CD4-positive, alpha-beta T cell treated with Interleukin-6 at 100 ng/mL for 8 hours (primary cell): ENCODE measurements at places on chromosomes 11 and 22.
A peak's percentile ranks its signal among the peaks of the same experiment; 100 is the strongest.

- DNase-seq: no peak
These were observed 2.9 kb downstream of the AMBRA1 start for GRCh38 chr11:46590740-46591605.

- no peak for DNase-seq
These were observed 10.7 kb upstream of the IL18BP start for GRCh38 chr11:71988050-71988449.

DNA sequence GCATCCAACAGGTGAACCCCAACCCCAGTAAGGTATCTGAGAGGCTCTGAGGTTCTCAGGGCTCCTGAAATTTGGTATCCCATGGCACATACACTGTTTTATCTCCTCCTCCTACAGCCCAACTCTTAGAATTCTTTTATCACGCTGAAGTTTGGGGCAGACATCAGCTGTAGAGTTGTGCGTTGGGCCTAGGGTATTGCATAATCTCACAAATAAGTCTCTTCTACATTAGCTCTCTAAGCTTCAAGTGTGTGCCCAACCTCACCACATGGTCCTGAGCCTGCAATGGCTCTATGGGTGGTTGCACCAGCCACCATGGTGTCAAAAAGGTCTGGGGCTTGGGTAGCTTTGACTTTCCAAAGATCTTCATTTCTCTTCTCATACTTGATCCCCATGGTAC lies 603.0 kb downstream of the BUD13 start:
- DNase-seq: no peak

GRCh38 chr11:125228993-125229392 lies 64.4 kb downstream of the PKNOX2 start:
- no peak for DNase-seq

- no peak for DNase-seq
These were observed 13.2 kb downstream of the ZNRF3 start for GRCh38 chr22:28896611-28897010.

DNA sequence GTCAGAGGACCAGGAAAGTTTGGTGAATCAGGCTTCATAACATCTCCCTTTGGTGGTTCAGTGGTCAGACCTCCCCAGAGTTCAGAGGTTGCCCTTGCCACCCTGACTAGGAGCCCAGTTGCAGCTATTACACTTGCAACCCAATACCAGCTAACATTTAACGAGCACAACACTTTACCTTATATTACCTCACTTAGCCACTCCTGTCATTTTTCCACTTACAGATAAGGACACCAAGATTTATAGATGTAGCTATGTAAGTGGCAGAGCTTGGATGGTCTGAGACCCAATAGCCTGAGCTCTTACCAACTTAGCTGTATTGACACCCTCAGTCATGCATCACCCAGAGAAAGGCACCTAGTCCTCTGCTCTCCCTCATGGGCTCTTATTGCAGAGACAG lies 234.7 kb downstream of the INSC start:
- no peak for DNase-seq

DNA sequence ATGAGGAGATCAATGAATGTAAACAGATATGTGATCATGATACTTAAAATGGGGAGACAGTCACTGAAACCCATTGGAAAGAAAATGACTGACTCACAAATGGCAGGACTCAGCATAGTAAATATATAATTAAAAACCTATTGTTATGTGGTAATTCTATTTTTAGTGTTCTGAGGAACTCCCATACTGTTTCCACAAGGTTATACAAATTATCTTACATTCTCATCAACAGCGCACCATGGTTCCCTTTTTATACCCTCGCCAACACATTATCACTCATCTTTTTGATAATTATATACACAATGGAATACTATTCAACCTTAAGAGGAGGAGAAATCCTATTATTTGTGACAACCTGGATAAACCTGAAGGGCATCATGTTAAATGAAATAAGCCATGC lies 17.1 kb downstream of the OR5B21 start:
- DNase-seq: no peak

- DNase-seq: no peak
These were observed 110.6 kb downstream of the NECTIN1 start for GRCh38 chr11:119618208-119618909.

GRCh38 chr11:65085446-65085845 lies 1.4 kb downstream of the ZFPL1 start:
- no peak for DNase-seq

DNA sequence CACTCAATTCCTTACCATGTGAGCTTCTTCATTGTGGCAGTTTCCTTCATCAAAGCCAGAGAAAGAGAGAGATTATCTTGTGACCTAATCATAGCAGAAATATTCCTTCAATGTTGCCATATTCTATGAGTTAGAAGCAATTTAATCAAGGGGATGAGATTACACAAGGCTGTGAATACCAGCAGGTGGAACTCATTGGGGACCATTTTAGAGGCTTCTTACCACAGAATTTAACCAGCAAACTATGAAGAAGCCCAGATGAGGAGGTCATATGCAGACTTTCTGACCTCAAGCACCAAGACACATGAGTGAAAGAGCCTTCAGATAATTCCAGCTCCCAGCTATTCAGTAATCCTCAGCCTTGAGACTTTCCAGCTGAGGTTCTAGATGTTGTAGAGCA lies 51.3 kb downstream of the ADM start:
- DNase-seq: no peak

DNA sequence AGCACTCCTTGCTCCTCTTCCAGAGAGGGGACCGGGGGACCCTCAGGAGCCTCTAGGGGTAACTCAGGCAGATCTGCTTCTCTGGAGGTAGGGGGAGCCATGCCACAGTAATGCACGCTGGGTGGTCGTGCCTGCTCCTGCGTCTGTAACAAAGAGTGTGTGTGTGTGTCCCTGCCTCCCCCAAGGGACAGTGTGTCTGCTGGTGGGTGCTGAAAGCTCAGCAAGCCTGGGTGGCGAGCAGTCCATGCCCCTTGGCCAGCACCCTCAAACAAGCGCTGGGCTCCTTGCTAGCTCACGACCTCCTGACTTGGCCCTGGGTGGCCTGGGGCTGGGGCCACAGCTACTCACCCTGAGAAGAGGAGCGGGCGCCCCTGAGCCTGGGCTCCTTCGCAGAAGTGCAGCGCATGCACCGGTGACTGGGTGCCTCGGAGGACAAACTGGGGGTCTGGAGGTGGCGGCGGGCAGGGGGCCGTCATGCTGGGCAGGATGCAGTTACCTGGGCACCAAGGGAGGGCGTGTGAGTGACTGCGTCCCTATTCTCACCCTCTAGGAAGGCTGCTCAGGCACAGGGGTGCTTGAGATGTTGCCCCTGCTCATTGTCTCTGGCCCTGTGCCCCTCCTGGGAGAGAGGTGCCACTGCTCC lies 33.7 kb downstream of the GNB1L start:
- DNase-seq: no peak

DNA sequence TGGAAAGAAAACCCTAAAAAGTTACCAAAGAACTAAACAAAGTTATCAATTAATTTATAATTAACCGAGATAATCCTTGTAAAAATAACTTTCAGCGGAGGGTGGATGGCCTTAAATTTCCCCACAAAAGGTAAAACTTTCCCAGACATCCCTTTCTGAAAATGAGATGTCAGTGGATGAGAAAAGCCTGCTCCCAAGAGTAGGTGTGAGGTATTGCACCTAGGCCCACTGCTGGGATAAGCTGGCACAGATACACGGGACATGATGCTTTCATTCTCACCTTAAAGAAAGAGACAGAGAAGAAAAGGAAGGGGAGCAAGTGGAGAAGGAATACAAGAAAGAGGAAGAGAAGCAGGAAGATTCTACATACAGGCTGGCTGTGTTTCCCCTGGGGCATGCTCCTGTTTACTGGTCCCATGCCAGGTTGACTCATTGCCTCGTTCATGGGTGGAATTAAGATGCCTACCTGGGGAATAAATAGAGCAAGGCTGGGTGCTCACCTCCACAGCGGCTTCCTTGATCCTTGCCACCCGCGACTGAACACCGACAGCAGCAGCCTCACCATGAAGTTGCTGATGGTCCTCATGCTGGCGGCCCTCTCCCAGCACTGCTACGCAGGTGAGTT lies at the start of gene SCGB2A2:
SCGB2A2 (plus strand) TSS at position 505 of the 625 bp plus-strand sequence; CDS start at position 564, 59 bp downstream.
- DNase-seq: no peak

- no peak for DNase-seq
These were observed 88.8 kb downstream of the UBASH3B start for GRCh38 chr11:122744357-122744756.

- peak; percentile 40 for DNase-seq
These were observed 23.3 kb downstream of the ARL14EP start for GRCh38 chr11:30346068-30346688.

DNA sequence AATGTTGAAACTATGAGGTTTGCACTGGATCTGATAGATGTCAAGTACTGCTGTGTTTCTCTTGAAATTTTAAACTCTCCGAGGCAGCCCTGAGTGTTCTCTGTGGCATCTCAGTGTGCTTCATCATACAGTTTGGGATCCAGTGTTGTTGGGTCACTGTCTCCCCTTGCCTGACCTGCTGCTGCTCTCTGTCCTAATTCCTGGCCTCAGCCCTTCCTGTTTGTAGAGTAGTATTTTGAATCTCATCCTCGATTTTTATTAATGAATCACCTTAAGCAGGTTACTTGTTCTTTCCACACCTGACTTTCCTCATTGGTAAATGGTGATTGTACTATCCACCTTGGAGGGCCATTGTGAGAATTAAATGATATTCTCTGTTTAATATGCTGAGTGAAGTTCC lies 70.7 kb upstream of the PAX6 start:
- DNase-seq: no peak

GRCh38 chr22:35367331-35367886 lies 13.5 kb upstream of the HMOX1 start:
- no peak for DNase-seq

DNA sequence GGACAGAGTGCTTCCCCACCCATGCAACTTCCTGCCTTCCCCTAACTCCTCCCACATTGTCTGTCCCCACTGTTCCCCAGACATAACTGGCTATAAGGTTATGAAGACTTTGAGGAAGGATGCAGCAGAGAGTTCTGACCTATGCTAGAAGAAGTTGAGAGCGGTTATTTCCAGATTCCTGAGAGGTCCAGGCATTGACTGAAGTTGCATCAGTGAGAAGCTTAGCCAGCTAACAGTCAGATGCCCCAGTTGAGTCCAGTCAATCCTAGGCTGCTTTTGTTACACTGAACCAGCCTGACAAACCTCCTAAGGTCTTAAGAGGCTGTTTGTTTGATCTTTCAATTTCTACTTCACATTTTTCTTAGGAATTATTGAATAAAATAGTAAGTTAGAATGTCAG lies 937.9 kb upstream of the CCDC90B start:
- no peak for DNase-seq

DNA sequence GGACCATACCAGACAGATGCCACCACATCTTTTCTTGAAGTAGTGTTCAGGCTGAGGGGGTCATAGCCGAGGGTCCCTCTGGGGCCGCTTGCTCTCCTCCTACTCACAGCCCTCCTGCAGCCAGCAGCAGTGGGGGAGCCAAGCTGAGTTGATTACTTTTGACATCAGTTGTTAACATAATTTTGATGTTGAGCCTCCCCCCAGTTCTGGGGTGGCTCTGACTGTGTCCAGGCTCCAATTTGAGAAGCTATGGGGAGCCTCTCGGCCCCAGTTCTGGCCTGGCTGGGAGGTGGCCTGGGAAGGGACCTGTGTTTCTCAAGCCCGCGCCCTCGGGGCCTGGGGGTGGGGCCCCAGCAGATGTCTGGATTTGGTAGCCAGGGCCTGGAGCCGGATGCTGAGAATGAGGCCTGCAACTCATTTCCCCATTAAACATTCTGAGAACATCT lies 47.9 kb downstream of the KCNQ1OT1 start:
- no peak for DNase-seq

- no peak for DNase-seq
These were observed 75.2 kb downstream of the ADAMTS15 start for GRCh38 chr11:130523609-130524008.

- DNase-seq: no peak
These were observed 25.2 kb downstream of the BCR start for GRCh38 chr22:23205339-23206049.

DNA sequence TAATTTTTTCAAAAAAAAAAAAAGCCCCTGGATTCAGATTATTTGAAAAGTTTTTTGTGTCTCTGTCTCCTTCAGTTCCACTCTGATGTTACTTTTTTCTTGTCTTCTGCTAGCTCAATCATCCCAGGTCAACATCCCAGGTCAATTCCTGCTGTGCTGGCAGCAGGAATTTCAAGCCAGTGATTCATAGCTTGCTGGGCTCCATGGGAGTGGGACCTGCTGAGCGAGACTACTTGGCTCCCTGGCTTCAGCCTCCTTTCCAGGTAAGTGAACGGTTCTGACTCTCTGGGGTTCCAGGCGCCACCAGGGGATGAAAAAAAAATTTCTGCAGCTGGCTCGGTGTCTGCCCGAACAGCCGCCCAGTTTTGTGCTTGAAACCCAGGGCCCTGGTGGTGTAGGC lies 31.4 kb downstream of the PLAAT5 start:
- DNase-seq: no peak

- no peak for DNase-seq
These were observed 323 bp upstream of the PANX1 start for GRCh38 chr11:94128291-94128745.

DNA sequence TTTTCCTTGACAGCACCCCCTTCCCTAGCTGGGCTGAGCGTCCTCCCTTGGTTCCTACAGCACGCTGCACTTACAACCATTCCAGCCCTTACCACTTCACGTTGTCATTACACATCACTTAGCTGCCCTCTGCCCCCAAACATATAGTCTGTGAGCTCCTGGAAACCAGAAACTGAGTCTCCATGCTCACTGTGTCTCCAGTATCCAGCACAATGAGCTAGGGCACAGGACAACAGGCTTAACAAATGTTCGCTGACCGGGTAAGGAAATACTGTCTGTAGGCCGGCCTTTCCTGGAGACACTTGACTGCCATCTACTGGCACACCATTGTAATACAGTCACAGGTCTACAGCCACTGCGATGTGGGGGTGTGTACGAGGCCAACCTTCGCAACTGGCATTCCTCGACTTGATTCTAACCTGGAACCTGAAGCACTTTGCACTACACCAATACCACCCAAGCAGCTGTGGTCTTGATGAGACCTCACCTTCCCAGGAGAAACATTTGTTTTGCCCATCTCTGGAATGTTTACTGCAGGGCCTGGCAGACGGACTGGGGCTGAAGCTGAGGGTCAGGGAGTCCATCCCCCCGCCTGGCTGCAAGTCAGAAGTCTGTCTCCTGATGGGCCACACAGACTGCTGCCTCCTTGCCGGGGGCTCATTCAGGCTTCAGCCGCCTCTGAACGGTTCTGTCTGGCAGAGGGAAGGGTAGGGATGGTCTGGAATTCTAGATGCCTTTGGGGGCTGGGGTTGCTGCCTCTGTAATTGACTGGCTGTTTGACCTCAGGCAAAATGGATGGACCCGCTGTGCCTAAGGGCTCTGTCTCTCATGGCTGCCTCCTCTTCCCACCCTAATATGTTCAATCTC lies 72.0 kb downstream of the SYN3 start:
- no peak for DNase-seq

GRCh38 chr11:78365381-78365792 lies 52.2 kb downstream of the GAB2 start:
- no peak for DNase-seq
